SK-MEL-5 (cell line): ENCODE measurements at places on chromosomes 1 and 21. TPM values are rescaled to one million over a fixed set of nuclear protein-coding genes. Genes with fewer than 3 reads are reported as not detected.

DNA sequence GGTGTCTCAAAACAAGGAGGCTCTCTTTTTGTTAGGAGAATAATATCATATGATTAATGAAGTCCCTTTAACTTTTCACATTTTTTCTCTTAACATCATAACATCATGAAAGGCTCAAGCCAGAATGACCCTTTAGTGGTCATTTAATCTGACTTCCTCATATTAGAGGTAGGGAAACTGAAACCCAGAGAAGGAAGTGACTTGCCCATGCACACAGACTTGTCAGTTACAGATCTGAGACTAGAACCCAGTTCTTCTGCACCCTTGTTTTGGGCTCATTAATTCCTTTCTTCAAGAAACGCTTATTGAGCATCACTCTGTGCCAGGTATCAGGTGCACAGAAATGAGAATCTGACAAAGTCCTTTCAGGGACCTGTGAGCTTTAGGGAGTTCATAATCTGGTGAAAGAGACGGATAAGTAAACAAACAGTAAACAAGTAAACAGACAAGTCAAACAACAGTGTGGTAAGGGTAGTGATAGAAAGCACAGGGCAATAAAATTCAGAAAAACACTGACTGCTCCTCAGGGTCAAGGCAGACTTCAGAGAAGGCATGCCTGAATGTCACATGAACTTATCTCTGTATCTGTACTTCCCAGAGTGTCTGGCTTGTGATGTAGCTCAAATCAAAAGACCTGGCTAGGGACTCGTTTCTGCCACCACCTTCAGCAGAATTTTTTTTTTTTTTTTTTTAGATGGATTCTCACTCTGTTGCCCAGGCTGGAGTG is 38.3 kb upstream of the OSBPL9 start:
- DNase-seq = no peak

GRCh38 chr1:1165900-1166421 is 7.7 kb upstream of the TTLL10 start:
- DNase-seq = no peak

DNA sequence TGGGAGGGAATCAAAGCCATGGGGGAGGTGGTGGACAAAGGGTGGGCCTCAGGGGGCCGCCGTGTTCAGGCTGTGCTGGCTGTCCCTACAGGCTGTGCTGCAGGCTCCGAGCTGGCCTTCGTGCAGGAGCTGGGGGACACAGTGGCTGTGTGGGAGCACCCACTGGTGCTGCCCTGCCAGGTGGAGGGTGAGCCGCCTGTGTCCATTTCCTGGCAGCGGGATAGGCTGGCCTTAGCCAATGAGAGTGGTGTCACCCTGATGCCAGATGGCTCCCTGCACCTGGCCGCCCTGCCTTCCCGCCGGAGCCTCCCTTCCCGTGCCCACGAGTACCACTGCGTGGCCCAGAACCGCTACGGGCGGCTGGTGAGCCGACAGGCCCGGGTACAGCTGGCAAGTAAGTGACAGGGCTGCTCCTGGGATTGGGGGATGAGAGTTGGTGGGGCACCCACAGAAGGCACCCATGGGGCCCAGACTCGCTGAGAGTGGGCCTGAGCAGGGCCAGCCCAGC is 20.2 kb downstream of the SLC27A3 start:
- DNase-seq = no peak

ZCCHC17 gene
- total RNA-seq = 35.3 and 38.0 TPM in 2 replicates

CRB1 gene
- total RNA-seq = 0.16 and 0.40 TPM in 2 replicates

HES4 gene
- 4.8 and 8.4 TPM in 2 replicates for total RNA-seq

FAM167B gene
- total RNA-seq = 45.5 and 50.6 TPM in 2 replicates
